Stimulated activated CD4-positive, alpha-beta T cell treated with anti-CD3 and anti-CD28 coated beads, Interleukin-15, amount 100 ng/mL, for 1 hour (primary cell): ENCODE measurements at places on chromosomes 12 and 14.

- DNase-seq = no peak
These were observed 118.6 kb downstream of the SMOC1 start for GRCh38 chr14:69997849-69998248.

DNA sequence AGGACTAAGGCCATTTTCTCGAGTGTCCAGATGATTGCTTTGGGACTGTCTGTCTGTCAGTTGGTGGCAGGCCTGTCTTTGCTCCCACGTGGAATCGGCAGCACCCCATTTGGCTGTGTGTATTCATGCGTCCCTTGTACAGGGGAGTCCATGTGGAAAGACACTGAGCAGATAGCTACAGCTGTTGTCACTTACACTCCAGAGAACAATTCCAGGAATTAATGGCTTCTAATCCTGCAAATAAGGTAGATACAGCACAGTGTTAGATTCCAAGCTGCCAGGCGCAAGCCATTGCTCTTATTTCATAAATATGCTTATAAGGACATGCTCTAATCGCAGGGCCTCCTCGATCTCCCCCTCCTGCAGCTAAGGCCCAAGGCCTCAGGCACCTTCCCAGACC is 208.8 kb downstream of the VRK1 start:
- DNase-seq = no peak

DNA sequence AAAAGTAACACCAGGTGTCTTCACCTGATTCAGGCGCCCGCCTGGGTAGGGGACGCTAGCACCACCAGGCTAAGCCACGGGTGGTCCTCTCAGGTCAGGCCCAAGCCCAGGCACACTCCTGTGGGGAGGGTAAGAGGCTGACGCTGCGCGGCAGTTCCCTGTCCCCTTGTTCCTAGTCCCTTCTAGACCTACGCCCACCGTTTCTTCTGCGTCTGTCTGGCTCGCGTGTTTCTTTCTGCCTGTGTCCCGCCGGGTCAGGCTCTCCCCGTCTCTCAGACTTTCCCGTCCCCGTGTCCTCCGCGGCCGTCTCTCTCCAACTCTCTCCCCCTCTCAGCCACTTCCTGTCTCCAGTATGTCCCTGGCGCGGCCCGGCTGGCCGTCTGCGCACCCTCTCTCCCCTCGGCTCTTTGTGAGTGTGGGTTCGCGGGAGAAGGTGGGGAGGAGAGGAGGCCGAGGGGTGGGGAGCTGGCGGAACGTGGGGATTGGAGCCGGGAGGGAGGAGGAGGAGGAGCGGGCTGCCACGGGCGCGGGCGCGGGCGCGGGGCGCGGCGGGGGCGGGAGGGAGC is 3.1 kb upstream of the TNS2 start:
- no peak for DNase-seq

DNA sequence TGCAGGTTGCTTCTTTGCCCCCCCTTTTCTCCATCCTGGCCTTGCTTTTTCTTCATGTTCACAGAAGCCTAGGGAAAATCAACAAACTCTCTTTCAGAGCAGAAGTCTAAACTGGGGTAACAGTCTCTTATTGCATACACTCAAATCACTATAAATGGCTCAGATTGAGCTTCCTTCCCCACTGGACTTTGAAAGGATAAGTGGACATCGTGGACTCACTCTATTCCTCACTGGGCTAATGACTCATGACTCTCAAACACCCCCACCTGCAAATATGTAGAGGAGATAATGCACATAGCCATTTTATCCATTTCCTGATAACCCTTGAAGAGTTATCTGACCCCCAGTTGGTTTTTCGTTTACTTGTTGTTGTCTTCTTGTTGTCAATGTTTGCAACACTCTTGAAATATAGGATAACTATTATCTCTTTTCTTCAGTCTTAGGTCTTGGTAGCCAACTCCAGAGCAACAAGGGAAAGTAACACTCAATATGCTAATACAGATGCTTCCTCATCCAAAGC is 221.3 kb downstream of the PIK3C2G start:
- DNase-seq = no peak

DNA sequence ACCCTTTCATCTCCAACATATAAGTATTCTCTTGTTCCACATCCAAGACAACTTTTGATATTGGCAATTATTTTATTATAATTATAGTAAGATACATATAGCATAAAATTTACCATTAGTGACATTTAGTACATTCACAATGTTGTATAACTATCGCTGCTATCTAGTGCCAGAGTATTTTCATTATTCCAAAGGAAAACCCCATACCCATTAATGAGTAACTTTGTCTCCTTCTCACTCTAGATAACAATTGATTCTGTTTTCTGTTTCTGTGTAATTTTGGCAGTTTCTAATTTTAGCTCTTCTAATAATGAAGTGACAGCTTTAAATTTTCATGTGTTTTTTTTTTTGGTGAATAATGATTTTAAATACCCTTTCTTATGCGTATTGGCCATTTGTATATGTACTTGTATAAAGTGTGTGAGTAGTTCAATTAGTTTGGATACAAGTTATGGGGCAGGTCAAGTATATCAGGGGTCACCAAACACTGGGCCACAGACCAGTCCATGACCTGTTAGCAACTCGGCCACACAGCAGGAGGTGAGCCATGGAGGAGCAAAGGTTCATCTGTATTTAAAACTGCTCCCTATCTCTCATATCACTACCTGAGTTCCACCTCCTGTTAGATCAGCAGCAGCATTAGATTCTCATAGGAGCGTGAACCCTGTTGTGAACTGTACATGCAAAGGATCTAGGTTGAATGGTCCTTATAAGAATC is 97.2 kb upstream of the SYT1 start:
- DNase-seq = no peak

GRCh38 chr14:22689199-22689598 is 45.0 kb upstream of the OR6J1 start:
- no peak for DNase-seq

GRCh38 chr14:66056926-66057552 is 429.1 kb upstream of the CCDC196 start:
- DNase-seq = no peak

DNA sequence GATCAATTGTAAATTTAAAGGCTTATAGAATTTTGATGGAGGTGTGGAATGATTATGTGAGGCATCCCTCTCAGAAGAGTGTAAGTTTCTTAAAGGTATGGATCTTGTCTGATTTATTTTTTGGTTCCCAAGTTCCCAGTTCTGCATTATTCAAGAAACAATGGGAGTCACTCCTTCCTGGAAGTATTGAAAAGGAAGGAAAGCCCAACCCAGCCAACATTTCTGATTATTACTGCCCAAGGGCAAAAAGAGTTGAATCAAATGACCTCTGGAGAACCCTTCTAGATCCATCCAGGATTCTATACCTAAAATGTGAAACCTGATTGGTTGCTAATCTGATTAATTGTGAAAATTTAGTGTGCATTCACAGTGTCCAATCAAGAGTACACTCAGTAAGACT is 166.2 kb downstream of the ANO2 start:
- no peak for DNase-seq

DNA sequence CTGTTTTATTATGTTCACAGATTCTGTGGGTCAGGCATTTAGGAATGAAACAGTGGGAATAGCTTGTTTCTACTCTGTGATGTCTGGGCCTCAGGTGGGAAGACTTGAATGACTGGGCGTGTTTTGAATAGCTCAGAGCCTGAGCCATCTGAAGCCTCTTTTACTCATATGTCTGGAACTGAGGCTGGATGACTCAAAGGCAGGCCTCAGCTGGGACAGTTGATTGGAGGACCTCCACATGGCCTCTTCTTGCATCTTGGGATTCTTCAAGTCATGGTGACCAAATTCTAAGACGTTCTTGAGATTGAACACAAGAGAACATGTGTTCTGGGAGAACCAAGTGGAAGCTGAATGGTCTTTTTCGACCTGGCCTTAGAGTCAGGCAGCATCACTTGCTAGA is 45.8 kb upstream of the TBX3 start:
- no peak for DNase-seq

DNA sequence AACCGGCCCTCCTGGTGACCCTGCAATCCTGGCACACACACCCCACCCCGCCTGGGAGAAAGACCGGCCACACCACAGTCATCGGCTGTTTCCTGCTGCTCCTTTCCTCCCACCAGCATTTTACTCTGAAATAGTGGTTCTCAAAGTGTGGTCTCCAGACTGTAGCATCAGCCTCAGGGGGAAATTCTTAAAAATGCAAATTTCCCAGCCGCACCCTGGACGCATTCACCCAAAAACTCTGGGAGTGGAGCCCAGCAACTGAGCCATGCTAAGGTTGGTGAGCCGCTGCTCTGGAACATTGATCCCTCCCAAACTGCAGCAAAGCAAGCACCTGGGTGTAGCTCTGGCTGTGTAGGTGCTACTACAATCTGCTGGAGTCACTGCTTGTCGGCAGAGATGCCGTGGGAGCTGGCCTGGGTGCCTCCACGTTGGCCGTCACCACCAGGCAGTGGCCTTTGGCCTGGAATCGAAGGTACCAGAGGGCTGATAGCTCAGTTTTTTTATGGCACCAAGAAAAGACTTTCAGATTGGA is 38.4 kb upstream of the BCL2L14 start:
- no peak for DNase-seq

GRCh38 chr12:92488735-92489134 is 214.1 kb upstream of the PLEKHG7 start:
- no peak for DNase-seq

- DNase-seq = no peak
These were observed 74.7 kb downstream of the PRORP start for GRCh38 chr14:35197015-35197414.

- no peak for DNase-seq
These were observed 1.5 kb upstream of the LTA4H start for GRCh38 chr12:96036765-96037455.

DNA sequence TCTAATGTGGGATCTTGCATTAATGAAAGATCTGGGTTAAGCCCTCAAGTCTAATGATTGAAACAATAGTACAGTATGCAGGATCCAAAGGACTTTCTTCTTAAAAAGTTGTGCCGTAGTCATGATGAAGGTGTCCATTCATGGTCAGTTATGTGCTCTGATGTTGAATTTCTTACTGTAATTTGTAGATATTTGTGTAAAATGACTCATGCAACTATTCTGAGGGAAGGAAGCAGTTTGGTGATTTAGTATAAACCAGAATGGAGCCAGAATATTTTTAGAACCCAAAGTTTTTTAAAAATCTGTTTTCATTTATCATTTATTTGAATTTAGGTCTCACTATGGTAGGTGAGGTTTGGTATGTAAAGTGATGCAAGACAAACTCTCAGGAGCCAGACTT is 151.2 kb downstream of the AKAP6 start:
- DNase-seq = no peak
